ENCODE measurements at places on chromosomes 1 and 21.

DNA sequence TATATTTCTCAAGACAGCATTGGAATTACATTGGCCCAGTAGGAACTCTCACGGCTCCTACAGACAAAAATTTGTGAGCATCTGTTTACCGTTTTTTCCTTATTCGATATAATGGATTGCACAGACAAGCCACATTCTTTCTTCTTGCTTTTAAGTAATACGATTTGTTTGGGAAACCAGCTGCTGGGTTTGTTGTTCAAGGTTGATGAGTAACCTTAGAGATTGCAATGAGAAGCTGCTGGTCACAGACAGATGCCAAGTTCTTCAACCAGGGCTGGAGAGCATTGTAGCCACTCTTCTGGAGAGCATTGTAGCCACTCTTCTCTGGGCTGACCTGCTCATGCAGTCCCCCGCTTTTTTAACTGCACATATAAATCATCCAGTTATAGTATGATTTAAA, 1.4 kb upstream of the MIA3 start:
- DNase-seq, result peak; percentile 99

DNA sequence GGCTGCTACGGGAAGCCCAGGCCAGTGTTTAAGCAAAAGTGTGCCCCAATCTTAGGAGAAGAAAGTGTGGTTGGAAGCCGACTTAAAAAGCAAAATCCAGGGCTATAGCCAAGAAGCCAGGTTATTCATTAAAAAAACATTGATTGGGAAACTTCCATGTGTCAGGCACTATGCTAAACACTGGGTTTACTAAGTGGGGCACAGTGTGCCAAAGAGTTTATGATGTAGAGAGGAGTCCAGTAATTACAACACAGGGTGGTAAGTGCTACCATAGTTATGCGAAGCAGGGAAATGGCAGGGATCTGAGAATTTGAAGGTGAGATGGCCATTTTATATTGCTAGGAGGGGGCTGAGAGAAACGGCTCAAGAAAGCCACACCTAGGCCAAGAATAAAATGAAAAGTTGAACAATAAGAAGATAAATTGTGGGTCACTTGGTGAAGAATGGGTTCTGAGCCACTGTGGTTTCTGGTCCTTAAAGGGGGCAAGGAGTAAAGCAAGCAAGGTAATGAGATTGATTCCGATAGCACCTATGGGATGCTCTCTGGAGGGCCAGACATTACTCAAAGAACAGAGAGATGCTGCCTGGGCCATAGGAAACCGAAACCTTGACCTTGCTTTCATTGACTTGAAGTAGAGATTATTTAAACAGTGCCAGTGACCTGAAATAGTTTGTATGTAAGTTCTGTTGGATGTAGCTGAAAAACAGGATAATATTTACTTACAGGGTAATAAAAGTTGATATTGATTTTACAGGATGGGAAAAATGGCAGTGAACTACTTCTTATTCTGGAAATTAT, 177.8 kb downstream of the GIPC2 start:
- peak; percentile 59 for DNase-seq

GRCh38 chr1:119075614-119076013, 64.8 kb downstream of the WARS2 start:
- peak; percentile 86 for DNase-seq

DNA sequence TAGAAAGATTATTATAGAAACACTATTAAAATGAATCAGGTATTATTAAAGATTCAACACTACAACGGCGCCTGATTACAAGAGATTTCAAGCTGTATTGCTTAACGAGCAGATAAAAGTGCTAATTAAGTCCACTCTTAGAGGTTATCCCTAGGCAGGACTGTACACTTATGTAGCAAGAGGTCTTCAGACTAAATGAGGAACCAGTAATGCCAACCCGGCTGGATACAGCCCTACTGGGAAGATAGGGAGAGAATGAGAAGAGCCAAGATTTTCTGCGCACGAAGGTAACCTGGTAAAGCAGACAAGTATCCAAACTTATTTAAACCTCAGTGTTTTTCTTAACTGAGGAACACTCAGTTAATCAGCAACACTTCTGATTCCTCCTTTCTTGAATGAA, 115.7 kb upstream of the HIVEP3 start:
- DNase-seq, result no peak

All from AG10803 (cell line).